MCF 10A (cell line): ENCODE measurements at places on chromosomes 7 and 10.

GRCh38 chr10:103814626-103815370, 40.6 kb downstream of the SH3PXD2A start:
- no peak for DNase-seq

- no peak for DNase-seq
These were observed 529.8 kb upstream of the IGFBP3 start for GRCh38 chr7:46450886-46451285.

- DNase-seq: no peak
These were observed 41.5 kb upstream of the CXCL12 start for GRCh38 chr10:44426247-44427034.

DNA sequence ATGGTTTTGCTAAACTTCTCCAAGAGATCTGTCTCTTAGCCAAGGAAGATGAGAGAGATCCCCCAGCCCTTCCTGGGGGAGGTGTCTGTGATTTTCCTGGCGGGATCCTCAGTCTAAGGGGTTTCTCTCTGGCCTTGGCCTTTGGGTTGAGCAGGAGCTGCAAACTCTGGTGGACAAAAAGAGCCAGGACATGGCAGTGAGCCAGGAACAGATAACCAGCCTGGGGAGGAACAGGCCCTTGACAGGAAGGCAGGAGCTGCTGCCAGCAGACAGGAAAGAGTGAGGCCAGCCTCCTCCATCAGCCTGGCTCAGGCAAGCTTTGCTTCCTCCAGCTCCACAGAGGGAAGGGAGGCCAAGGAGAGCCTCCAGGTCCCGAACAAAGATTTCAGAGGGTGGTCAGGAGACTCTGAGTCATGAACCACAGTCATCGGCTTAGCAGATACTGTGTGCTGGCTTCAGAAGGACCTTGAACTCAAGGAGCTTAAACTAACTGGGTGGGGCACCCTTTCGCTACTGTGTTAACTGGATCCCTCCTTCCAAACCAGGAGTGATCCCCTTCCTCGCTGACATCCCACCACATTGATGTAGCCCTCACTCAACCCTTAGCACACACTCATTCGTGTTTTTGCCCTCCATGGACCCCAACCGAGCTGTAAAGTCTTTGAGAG, 34.7 kb downstream of the DDIT4 start:
- DNase-seq: peak; percentile 87

DNA sequence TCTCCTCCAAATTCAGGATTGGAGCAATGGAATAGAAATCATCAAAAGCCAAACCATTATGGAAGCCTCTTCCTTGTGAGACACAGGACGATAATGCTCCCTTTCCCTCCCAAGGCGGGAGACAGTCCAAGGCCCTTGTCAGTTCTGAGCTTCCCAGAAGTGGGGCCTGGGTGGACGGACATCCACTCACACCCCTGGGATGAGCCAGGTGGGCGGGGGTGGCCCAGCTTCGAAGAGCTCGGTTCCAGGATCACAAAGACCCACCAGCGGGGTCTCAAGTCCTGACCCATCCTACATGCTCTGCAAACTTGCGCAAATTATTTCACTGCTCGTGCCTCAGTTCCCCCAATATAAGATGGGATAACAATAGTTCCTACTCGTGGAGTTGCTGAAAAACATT, 10.1 kb upstream of the FOXL3 start:
- DNase-seq: no peak
